ENCODE measurements at places on chromosomes 2 and 18. TPM values are rescaled to one million over a fixed set of nuclear protein-coding genes. Genes with fewer than 3 reads are reported as not detected.

DNA sequence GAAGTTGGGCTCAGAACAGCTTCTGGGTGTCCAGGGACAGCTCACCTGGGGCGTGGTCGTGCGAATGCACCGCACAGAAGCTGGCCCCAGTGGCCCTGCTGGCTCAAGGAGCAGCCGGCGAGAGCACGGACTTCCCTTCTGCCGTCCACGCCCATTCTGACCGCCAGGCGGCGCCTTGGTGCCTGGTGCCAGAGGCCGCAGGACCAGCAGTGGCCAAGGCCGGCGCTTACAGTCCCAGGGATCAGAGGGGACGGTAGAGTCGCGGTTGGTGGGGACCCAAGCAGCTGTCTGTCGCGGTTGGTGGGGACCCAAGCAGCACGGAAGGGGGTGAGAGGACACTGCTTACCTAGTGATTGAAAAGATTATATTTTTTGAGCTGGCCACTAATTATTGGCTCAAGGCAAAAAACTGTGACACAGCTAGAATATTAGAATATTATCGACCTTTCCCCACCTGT is 25.7 kb downstream of the NPPC start:
- peak; percentile 47 for DNase-seq

GRCh38 chr2:108182489-108182888 is 57.3 kb upstream of the SULT1C3 start:
- peak; percentile 1 for DNase-seq

- DNase-seq: no peak
Observed at GRCh38 chr18:27185025-27185763, at the start of gene CHST9. CHST9 (minus strand) TSS chr18:27185308; CDS start chr18:27142809, 42,499 bp downstream.

DNA sequence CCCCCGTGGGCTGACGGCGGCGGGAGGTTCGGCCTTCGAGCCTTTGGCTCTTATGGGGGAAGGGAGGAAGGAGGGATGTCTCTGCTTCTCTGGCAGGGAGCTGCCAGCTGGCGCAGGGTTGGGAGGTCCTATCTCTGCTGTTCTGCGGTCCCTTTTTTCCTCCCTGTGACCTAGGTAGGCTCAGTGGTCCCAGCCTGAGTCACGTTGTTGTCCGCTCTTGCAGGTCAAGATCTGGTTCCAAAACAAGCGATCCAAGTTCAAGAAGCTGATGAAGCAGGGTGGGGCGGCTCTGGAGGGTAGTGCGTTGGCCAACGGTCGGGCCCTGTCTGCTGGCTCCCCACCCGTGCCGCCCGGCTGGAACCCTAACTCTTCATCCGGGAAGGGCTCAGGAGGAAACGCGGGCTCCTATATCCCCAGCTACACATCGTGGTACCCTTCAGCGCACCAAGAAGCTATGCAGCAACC is 2.5 kb downstream of the DLX1 start:
- DNase-seq: no peak

Gene TM4SF20
- total RNA-seq: not detected

GRCh38 chr2:54586494-54586893 is 130.4 kb downstream of the SPTBN1 start:
- peak; percentile 79 for DNase-seq

Gene IL36A
- not detected for total RNA-seq

DNA sequence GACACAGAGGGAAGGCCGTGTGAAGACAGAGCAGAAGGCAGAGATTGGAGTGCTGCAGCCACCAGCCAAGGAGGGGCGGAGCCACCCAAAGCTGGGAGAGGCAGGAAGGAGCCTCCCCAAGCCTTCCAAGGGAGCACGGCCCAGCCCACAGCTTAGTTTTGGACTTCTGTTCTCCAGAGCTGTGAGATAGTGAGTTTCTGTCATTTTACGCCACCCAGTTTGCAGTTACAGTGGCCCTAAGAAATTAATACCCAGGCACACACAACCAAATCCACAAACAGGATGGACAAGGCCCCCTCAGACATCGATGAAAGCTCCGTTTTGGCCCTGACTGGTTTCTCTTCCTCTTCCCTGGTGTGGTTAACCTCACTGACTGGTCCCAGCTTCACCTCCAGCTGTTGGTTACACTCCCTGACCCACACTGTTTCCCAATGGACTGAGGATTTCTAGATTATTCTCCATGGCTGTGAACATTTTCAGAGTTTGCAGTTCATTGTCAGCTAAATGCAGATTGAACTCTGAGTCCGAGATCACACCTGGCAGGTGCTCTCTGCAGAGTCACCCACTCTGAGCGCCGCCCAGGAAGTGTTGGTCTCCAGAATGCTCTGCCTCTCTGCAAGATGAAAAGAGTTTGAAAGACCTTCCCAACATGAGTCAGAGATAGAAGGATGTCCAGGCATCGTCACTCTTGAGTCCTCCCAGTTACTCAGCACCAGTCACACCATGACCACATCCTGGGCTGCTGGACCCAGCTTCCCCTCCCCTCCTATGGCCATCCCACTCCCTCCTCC is 100.2 kb downstream of the TWIST2 start:
- peak; percentile 97 for DNase-seq

Gene ANKRD53
- 1.3 TPM for total RNA-seq

GRCh38 chr2:241743620-241744019 is 9.2 kb downstream of the D2HGDH start:
- no peak for DNase-seq

- DNase-seq: no peak
Observed at GRCh38 chr2:67919490-67919889, 143.3 kb downstream of the C1D start.

GRCh38 chr2:219733106-219733505 is 105.7 kb downstream of the SLC4A3 start:
- DNase-seq: no peak

DNA sequence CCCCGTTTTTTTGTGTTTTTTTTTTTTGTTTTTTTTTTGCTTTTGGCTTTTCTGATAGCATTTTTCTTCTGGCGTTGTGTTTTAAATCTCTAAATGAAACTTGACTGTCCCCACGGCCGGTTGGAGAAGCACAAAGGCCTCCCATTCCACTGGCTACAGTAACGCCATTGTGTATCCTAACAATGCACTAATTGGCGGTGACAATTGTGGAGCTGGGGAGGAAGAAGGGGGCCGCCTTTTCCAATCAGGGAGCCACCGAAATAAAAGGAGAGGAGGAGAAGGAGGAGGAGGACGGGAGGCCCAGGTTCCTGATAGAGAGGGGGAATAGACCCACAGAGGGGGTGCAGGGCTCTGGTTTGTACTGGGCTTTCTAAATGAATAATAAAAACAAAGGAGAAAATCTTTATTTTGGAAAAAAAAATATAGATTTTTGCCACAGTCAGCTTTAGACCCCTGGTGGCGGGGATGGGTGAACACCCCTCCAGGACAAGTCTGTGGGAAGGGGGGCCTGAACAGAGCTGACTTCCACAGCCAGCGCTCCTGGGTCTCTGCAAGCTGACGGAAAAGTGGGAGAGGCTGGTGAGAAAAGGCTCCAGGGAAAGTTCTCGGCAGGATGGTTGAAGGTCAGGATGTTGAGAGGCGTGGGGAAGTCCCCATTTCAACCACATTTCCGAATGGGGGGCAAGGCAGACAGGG is 43.7 kb upstream of the FZD5 start:
- no peak for DNase-seq

Gene SP9
- total RNA-seq: not detected

GRCh38 chr18:25456334-25457010 is 104.5 kb upstream of the ZNF521 start:
- DNase-seq: no peak

GRCh38 chr2:110114831-110115255 is 779 bp downstream of the MALL start:
- no peak for DNase-seq
